ENCODE measurements at places on chromosomes 2 and 18.

DNA sequence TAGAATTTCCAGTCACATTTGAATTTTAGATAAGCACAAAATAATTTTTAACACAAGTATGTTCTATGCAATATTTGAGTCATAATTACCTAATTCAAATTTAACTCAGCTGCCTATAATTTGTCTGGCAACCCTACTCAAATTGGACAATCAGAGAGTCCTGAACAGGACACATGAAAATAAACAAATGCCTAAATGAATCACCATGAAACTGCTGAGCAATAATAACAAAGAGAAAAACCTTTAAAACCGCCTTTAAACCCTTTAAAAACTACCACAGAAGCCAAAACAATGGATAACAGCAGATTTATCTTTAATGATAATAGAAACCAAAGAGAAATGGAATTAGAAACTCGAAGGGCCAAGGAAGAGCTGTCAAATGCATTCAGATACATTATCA lies 39.5 kb downstream of the ARL4C start:
- DNase-seq, result no peak

- no peak for DNase-seq
Measured at GRCh38 chr2:119859528-119859927, 99.8 kb downstream of the PTPN4 start.

DNA sequence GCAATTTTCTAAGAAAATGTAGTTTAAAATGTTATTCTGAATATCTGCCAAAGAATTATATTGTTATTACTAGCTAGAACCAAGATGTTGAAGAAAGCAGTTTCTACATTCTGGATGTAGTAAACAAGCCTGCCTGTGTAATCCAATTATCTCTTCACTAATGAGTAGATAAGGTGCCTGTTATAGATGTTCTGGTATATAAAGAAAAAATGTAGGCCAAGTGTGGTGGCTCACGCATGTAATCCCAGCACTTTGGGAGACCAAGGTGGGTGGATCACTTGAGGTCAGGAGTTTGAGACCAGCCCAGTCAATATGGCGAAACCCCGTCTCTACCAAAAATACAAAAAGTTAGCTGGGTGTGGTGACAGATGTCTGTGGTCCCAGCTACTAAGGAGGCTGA lies 28.9 kb downstream of the CD302 start:
- DNase-seq, result no peak

GRCh38 chr2:237092920-237093781 lies 7.5 kb downstream of the COPS8 start:
- DNase-seq, result no peak

DNA sequence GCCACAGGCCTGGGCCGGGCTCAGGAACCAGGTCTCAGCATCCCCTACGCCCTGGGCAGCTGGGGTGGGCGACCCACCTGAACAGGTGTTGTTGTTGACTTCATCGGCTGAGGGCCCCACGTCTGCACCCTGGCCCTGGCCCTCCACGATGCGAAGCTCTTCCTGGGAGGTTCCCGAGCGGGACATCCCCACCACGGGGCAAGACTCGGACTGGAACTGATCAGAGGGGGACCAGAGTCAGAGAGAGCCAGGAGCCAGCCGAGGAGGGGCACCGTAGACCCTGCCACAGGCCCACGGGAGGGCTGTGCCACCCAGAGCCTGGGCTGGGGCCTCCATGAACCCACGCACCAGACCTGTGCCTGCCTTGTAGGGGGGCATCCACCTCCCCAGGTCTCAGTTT lies 54.3 kb downstream of the AQP12A start:
- DNase-seq, result no peak

- no peak for DNase-seq
Measured at GRCh38 chr18:28455971-28456370, 279.0 kb upstream of the CDH2 start.
